ENCODE measurements at places on chromosomes 11 and 22.
A peak's percentile ranks its signal among the peaks of the same experiment; 100 is the strongest.

DNA sequence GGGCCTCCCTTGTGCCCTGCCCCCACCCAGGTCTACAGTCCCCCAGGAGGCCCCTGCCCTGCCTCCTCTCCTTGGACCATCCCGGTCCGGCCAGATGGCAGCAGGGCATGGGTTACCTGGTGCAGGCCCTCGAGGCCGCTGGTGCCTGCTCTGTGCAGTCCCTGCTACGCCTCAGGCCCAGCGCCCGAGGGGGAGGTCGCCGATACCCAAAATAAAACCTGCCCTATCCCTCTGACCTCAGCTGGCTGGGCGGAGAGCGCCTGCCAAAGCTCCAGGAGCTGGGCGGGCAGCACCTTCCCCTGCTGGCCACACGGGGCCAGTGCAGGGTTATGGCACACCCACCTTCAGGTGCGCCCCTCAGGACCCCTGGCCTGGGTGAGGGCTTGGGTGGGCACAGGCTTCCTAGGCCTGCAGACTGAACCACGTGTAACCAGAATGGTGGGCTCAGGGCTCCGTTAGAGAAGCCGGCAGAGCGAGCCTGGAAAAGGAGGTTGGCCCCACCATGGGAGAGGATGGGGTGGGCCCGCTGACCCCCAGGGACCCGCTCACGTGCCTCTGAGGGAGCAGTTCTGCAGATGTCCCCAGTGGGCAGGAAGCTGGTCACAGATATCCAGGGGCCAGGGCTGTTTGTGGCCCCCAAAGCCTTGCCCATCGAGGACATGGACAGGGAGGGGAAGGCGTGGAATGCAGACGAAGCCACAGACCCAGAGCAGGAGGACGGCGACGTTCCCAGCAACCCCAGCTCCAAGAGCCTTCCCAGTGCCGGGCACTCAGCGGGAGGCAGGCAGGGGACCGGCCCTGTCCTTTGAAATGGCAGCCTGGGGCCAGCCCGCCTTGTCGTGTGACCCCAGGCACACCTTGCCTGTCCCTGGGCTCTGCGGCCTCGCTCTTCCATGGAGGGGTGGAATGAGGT is 1.7 kb upstream of the TNNT3 start:
- DNase-seq, result peak; percentile 64

DNA sequence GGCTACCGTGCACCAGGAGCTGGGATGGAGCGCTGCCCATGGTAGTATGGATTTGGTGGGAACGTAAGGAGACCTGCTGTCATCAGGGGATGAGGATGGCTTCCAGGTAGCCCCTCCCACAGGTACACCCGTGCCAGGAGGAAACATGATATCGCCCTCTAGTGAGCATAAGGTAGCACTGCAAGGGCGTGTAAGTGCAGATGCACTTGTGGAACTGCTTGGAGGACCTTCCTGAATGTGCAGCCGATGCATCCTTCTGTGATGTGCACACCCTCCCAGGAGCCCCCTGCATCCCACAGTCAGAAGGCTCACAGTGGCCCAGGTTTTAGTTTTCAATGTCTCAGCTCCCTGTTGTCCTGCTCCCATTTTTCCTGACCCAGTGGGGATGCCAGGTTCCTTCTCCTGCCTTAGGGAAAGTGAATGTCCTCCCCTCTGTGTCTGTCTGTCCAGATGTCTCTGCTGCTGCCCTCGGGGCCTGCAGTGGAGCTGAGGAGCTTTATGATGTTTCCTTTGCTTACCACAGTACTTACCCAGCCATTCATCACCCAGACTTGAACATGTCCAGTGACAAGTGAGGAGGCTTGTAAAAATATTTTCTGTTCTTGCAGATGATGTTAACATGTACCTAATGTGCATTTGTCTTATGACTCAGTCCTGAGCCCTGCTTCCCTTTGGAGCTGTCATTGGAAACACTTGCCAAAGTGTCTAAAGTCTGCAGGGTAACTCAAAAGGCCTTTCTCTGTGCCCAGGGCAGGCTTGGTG is 49.2 kb downstream of the DBX1 start:
- peak; percentile 56 for DNase-seq

- DNase-seq, result no peak
These were observed 67.4 kb downstream of the AMOTL1 start for GRCh38 chr11:94835594-94835927.

DNA sequence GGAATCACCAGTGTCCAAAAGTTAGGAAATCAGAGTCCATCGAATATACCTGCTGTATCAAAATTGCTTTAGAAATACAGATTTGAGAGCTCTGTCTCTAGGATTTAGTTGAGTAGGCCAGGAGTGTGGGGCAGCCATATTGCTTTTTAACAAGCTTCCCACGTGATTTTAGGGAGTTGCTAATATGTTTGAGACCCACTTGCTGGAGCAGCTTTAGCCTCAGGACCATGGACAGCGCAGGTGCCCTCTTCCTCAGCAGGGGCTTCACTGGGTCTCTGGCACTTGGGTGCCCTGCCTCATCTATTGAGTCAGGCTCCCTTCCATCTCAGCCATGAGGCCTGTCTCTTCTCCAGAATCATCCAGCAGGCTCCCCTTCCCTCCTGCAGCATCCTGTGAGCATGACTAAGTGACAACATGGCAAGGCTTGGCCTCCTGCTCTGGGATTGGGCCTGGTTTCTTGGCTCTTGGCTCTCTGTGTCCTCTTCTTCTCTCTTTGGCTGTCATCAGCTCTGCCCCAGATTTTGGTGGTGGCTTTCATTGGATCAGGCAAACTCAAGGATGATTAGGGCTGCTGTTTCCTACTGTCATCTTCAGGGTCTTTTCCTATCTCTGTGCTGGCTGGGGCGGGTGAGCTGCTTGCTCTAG is 70.0 kb downstream of the SGSM1 start:
- no peak for DNase-seq

DNA sequence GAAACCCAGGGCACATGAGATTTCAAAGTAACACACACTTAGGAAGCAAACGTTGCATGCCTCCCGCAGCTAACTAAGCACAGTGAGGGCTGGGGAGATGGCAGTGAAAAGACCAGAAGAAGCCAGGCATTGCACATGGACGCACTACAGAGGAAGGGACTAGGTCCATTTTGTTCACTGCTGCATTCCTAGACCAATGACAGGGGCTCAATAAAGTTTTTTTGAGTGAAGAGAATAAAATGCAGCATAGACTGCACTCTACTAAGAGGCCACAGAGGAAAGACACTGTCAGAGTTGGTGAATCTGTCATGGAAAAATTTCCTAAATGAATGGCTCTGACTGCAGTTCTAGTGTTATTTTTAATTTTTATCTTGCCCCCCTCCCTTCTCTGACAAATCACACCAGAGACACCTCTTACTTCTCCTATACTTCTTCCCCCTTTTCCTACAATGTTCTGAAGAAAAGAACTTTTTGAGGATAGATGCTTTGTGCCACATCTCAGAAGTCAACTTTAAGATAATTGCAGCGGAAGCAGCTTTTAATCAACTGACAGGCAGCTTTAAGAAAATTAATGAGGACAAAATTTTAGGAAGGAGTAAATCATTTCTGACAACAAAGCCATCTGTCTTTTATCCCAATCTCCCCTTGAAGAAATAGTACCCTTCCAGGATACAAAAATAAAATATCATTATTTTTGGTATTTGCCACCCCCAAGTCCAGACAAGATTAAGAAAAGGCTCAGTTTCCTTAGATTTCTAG is 34.8 kb upstream of the CHRM4 start:
- no peak for DNase-seq

- no peak for DNase-seq
These were observed 195.9 kb upstream of the SESN3 start for GRCh38 chr11:95426823-95427462.

GRCh38 chr11:1777737-1778136 is 14.0 kb upstream of the CTSD start:
- no peak for DNase-seq

GRCh38 chr11:116729501-116730240 is 43.1 kb downstream of the BUD13 start:
- DNase-seq, result no peak

- DNase-seq, result no peak
These were observed 47.1 kb upstream of the UCP3 start for GRCh38 chr11:74055938-74056337.

GRCh38 chr22:48893288-48894063 is 934.2 kb downstream of the BRD1 start:
- no peak for DNase-seq

DNA sequence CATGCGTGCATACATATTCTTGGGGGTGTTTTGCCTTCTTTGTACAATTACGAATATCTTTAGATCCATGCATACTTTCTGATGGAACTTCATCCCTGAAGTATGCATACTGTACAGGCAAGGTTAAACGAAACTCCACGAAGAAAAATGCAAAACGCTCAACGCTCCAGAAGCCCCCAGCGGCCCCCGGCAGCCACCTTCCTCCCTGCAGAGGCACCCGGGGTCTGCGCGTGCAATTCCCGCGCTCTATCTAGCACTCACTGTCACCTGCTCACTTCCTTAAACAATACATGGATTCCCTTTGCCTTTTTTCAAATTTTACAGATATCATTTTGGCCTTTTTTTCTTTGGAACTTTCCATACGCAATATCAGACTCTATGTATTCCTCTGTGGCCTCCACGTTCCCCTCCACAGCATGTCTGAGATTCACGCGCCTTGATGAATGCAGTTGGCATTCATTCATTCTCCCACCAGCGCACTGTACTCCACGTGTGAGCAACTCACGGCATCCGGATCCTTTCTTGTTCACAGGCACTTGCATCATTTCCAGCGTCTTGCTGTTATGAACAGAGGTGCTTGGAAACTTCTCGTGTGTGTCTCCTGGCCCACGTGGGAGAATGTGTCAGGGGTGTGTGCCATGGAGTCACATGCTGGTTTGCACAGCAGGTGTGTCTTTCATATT is 214.3 kb downstream of the CTTN start:
- DNase-seq, result no peak

DNA sequence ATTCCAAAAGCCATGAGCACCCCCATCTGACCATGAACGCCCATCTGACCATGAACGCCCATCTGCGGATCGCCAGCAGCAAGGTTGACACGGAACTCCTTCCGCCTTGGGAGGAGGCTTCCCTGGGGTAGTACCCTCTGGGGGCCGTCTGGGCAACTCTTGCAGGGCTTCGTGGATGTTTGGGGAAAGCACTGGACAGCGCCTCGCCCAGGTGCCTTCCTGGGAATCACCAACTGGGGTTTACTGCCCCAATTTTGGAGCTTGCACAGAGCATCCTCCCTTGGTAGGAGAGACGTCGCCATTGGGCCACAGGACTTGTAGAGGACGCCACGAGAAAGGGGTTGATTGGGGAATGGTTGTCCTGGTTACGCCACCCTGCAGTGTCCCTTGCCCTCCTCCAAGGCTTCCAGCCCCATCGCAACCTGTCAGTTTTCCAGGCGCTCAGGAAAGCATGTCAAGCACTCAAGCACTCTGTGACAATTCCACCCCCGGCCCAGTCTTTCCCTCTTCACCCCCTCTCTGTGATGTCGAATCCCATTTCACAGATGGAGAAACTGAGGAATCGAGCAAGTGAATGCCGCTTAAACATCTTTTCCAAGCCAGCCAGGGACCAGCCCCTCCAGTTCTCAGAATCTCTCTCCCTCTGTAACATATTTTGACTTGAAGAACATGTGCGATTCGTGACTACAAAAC is 914 bp upstream of the PRDM11 start:
- DNase-seq, result no peak

GRCh38 chr11:111515591-111515990 is 1.0 kb downstream of the HOATZ start:
- DNase-seq, result no peak

GRCh38 chr11:62912268-62912667 is 8.9 kb downstream of the CHRM1 start:
- no peak for DNase-seq

Data from GM12891 (cell line).